T-helper 1 cell (primary cell): ENCODE measurements at places on chromosomes 13 and 19.

GRCh38 chr13:113411216-113412023 lies 41.9 kb downstream of the ADPRHL1 start:
- DNase-seq: no peak

DNA sequence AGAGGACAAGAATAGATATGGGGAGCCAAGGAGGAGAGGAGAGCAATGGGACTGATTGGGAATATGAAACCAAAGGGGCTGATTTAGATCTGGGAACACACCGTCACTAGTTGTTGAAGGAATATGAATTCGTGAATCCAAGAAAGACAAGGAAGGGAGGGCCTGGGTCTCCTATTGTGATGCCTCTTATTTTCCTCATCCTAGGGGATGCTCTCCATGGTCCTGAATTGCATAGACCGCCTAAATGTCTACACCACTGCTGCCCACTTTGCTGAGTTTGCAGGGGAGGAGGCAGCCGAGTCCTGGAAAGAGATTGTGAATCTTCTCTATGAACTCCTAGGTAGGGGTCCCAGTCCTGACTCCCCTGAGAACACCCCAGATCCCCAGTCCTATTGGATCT lies 21.5 kb downstream of the RYR1 start:
- no peak for DNase-seq

DNA sequence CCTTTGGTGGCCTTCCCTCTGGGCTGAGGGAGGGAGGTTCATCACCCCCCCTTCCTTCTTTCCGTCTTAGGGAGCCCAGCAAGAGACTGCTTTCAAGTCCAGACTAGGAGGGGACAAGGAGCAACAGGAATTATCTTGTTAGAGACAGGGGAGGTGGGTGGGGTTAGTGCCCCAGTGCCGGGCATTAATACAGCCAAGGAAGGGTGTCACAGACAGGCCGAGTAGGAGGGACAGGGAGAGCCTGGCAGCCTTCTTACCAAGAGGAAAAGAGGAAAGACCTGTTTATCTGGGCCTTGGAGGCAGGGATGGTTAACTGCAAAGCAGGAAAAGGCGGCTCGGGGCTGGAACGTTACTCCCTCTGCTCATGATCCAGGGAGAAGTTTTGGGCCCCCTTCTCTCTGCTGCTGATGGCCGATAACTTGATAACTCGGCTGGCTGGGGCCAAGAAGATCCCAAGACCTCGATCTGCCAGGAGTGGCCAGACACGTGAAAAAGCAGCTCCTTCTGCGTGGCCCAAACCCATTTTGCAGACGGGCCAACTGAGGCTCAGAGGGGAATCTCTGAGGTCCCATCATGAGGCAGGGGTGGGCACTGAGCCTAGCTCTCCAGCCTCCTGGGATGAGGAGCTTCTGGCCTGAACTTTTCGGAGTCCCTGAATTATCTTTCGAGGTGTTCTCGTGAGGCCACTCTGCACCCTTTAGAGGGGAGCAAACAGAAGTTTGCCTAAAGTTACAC lies 79.3 kb downstream of the PTPRS start:
- DNase-seq: no peak

DNA sequence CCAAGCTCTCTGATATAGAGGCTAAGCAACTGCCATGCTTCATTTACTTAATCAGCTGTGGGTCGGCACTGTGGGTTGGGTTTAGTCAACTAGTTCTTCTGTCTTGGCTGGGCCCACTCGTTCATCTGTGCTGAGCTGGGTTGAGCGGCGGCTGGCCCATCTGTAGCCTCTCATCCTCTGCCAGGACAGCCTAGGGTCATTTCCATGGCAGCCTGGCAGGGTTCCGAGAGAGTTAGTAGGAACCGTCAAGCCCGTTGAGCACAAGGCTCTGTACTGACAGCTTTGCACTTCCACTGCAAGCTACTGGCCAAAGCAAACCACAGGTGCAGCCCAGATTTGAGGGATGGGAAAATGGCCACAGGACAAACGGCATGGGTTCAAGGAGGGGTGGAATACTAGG lies 6.6 kb upstream of the ZNF835 start:
- no peak for DNase-seq

- peak; percentile 8 for DNase-seq
Measured at GRCh38 chr19:8304841-8305621, 3.1 kb downstream of the CD320 start.

GRCh38 chr19:42424712-42425131 lies 2.5 kb downstream of the LIPE start:
- DNase-seq: no peak

DNA sequence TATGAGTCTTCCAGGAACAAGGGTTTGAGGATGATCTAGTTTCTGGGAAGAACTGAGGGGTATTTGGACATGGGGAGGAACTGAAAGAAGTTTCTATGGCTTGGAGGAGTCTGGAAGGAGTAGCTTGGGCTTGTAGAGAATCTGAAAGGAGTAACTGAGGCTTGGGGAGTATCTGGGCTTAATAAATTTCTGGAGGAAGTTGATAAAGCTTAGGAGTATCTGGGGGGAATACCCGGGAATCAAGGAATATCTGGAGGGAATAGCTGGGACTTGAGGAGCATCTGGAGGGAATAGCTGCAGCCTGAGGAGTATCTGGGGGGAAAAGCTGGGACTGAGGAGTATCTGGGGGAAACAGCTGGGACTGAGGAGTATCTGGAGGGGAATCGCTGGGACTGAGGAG lies 16.0 kb downstream of the FSD1 start:
- DNase-seq: no peak

DNA sequence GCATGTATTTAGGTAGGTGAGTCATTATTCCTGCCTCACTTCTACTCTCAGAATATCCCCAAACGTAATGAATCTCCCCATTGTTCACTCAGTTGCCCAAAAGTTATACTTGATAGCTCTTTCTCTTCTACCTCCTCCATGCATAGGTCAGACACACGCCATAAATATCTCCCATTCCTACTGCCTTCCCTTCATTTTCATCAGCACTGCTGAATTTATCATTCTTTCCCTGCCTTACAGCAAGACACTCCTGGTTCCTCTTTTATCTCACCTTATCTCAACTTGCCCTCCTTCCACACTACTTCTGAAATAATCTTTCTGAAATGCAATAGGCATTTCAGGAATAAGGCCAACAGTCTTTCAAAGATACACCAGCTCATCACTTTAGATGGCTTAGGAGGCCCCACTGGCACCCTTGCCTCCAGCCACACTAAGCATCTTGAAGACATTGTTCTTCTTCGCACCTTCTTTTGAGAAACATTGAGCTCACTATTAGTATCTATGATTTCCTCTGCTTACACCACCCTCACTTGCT lies 333.9 kb downstream of the MYO16 start:
- no peak for DNase-seq

DNA sequence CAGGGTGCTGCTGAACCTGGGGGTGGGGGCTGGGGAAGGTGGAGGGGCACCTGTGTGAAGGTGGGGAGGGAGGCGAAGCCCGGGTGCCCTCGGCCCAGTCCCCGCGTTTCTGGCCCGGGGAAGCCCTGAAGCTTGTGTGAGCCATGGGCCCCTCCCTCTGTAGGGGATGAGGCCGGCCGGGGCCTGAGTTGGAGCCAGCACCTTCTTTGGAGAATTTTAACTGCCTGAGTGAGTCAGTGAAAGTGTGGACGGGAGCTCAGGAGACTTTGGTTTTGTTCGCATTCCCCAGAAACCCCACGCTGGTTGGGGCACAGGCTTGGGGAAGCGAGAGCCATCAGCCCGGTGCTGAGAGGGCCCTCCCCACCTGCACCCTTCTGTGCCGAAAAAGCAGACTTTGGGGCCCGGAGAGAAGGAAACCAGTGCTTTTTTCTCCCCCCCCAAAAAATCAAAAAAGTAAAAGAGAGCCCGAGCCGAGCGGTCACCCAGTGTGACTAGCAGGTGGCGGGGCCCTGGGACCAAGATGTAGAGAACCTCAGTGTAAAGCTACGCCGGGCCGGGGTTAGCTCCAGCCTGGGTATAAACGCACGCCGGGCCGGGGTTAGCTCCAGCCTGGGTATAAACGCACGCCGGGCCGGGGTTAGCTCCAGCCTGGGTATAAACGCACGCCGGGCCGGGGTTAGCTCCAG lies 45.1 kb downstream of the TMEM255B start:
- DNase-seq: no peak

GRCh38 chr19:46678110-46678732 lies 17.2 kb upstream of the DACT3 start:
- peak; percentile 49 for DNase-seq

GRCh38 chr19:18480006-18480691 lies 41.7 kb downstream of the ELL start:
- DNase-seq: no peak

- no peak for DNase-seq
Measured at GRCh38 chr13:91664039-91664438, 265.6 kb downstream of the GPC5 start.

DNA sequence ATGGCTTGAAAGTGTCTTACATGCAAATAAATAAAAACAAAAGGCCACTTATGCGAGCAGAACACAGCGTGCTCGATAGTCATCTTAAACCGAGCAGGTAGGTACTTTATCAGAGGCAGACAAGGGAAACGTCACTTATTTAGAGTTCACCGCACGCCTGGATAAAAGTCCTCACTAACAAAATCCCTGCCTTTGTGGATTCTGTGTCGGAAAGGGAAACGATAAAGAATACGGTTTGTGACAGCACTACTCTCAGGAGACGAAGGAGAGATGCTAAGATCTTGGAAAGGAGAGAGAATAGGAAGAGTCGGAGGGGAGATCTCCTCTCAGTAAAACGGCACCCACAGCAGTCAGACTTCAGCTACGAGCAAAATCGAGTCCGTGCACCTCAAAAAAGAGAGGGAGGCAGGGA lies 581 bp downstream of the RCBTB1 start:
- no peak for DNase-seq

DNA sequence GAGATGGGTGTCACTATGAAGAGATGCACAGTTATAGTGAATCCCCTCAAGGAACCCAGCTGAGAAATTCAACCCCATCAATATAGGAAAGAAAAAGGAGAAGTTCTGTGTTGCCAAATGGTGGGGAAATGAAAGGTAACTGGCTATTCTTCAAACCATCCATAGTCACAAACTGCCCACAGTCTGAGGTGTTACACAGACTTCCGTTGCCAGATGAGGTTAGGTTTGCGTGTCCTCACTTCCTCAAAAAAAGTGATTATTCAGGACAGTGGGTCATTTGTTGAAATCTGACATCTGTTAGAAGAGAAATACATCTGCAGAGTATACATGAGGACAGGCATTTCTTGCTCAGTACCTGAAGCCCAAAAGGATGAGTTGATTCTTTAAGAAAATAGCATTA lies 9.0 kb downstream of the SIGLEC5 start:
- no peak for DNase-seq

DNA sequence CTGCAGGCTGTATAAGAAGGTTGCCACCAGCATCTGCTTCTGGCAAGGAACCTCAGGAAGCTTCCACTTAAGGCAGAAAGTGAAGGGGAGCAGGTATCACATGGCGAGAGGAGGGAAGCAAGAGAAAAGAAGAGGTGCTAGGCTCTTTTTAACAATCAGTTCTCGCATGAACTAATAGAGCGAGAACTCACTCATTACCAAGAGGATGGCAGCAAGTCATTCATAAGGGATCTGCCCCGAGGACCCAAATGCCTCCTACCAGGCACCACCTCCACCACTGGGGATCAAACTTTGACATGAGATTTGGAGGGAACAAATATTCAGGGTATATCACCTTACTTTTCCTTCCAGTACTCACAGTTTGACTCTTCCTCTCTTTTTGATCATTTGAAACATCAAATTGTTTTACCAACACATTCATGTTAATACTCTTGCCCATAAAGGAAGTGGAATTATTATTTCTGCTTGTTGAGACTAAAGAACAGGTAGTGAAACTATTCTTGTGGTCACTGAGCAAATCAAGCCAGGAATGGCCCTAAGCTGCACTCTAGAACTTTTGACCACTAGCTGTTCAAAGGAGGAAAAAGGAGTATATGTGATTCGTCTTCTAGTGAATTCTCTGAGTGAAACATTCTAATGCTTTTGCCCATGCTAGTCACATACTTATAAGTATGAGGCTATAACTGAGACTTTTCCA lies 45.0 kb downstream of the LACC1 start:
- DNase-seq: no peak

DNA sequence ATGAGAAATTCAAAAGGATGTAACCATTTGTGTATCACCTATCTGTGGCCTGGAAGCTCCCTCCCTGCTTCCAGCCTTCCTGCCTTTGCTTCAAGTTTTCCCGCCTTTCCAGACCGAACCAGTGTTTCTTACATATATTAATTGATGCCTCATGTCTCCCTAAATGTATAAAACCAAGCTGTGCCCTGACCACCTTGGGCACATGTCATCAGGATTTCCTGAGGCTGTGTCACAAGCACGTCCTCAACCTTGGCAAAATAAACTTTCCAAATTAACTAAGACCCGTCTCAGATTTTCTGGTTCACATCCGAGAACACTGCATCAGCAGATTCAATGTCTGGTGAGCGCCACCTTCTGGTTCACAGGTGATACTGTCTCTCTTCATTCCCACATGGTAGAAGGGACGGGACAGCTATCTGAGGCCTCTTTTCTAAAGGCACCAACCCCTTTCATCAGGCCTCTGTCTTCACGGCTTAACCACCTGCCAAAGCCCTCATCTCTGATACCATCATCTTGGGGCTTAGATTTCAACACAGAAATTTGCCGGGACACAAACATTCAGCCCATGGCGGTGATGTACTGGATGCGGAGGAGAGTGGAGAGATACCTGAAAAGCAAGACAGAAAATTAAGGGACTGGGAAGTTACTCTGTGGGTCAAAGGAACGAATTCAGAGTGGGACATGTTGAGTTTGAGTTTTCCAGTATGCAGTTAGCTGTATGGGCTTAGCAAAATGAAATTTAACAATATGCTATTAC lies 58.7 kb upstream of the PABPC3 start:
- no peak for DNase-seq

- no peak for DNase-seq
Measured at GRCh38 chr13:99439048-99439447, 62.2 kb upstream of the TM9SF2 start.

GRCh38 chr19:32543115-32543900 lies 37.7 kb upstream of the PDCD5 start:
- no peak for DNase-seq

DNA sequence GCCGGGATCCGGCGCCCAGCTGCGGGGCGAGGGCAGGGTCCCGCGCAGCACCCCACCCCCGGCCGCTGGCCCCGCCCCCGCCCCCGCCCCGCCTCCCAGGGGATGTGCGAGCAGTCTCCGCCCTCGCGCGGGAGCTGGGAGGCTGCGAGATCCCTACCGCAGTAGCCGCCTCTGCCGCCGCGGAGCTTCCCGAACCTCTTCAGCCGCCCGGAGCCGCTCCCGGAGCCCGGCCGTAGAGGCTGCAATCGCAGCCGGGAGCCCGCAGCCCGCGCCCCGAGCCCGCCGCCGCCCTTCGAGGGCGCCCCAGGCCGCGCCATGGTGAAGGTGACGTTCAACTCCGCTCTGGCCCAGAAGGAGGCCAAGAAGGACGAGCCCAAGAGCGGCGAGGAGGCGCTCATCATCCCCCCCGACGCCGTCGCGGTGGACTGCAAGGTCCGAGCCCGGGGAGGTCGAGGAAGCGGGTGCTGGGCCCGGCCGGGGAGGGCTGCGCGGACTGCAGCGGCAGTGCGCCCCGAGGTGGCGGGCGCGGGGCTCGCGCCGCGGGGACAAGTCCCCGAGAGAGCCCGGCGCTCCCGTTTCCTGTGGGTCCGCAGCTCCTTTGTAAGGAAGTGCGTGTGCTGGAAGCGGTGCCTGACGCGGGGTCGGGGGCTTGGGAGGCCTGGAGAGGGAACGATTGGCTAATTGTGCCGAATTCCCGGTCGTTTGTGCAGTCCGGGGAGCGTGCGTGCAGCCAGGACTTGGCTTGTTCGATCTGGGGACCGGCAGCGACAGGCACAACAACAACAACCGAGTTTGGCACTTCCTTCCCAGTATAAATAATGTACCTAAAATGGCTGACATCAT lies at the start of gene ITM2B:
Gene ITM2B, plus strand, starts transcription at position 161 of the 843 bp plus-strand sequence. Its CDS starts 155 bp downstream, at position 316.
- peak; percentile 56 for DNase-seq

GRCh38 chr13:90760639-90761038 lies 586.8 kb upstream of the MIR17HG start:
- no peak for DNase-seq

GRCh38 chr13:112574416-112574815 lies 13.5 kb downstream of the TUBGCP3 start:
- no peak for DNase-seq
